ENCODE measurements at places on chromosomes 11 and 22. TPM values are rescaled to one million over a fixed set of nuclear protein-coding genes. Genes with fewer than 3 reads are reported as not detected.

Gene GPR83
- total RNA-seq, result 0.27 TPM

Gene TMA7B
- total RNA-seq, result not detected

Gene POTEH
- not detected for total RNA-seq

Gene CREB3L1
- 3.0 TPM for total RNA-seq

Gene PPP2R1B
- 34.5 TPM for total RNA-seq

Gene DBX1
- not detected for total RNA-seq

Gene FAT3
- total RNA-seq, result 16.0 TPM

Gene SLC22A6
- total RNA-seq, result not detected

DNA sequence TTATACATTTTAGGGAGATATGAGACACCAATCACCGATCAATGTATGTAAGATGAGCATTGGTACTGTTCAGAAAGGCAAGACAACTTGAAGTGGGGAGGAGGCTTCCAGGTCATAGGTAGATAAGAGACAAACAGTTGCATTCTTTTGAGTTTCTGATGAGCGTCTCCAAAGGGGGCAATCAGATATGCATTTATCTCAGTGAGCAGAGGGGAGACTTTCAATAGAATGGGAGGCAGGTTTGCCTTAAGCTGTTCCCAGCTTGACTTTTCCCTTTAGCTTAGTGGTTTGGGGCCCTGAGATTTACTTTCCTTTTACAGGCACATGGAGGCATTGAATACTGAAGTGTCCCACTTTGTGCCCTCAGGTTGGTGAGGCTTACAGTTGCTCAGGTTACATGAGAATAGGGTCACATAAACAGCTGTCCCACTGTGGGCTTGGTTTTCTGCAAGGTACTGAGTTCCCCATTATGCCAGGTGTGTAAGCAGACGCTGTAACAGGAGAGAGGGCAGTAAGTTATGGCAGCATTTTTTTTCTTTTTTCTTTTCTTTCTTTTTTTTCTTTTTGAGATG lies 129.8 kb upstream of the SERPIND1 start:
- DNase-seq, result no peak

DNA sequence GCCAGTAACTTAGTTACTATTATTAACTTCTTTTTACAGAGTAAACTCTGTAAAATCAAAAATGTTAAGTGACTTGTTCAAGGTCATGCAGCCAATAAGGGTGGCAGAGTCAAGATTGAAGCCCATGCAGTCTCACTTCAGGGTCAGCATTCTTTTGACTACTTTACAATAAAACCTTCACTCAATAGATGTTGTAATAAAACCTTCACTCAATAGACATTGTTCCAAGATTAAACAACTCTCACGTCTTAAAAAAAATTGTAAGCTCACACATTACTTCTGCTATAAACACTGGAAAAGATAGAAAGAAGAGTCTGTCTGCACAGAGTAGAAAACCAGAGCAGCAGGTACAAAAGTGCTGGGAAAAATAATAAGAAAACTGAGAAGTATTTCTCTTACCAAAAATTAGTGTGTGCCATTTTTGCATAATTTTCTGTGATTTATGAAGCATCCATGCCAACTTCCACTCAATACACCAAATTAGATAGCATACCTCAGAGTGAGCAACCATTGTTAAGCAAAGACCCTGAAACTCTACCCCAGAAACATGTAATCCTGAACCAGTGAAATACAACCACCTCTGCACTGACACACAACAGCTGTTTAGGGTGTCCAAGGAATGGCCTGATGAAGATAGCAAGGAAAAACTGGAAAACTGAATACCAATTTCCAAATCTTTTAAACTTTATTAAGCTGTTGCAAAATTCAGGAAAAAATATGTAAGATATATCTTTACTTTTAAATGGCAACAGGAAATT lies 4.9 kb upstream of the SOX6 start:
- no peak for DNase-seq

GRCh38 chr11:69912161-69912910 lies 93.1 kb upstream of the FGF3 start:
- DNase-seq, result no peak

DNA sequence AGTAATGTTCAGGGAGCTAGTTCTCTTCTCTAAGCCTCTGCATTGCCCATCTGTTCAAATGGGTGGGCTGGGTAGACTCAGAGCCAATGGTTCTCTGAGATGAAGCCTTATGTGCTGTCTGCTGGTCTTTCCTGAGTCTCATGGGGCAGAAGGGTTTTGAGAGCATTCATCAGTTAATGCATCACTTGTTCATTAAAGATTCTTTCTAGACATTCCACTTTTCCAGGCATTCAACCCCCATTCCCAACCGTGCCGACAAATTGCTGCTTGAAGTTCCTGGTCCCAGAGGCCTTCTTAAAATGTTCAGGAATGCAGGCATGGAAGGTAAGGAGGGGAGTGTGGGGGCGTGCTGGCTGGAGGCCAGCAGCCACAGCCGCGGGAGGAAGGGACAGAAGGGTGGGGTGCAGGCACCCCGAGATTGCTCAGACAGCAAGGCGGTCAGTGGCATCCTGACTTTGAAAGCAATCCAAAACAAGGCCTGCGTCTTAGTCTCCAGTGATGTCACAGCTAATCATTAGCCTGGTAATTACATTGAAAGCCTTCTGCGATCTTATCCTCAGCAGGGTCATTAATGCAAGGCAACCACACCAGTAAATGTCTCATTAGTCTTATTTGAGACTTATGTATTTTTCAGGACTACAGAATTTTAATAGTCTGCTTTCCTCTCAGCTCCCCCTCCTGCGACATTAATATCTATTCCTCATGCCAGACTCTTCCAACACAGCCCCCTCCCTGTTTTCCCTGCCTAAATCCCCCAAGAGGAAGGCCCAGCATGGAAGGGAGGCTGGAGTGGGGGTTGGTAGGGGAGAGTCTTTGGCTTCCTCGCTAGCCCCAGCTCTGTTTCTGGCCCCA lies 328.8 kb downstream of the MIAT start:
- no peak for DNase-seq

DNA sequence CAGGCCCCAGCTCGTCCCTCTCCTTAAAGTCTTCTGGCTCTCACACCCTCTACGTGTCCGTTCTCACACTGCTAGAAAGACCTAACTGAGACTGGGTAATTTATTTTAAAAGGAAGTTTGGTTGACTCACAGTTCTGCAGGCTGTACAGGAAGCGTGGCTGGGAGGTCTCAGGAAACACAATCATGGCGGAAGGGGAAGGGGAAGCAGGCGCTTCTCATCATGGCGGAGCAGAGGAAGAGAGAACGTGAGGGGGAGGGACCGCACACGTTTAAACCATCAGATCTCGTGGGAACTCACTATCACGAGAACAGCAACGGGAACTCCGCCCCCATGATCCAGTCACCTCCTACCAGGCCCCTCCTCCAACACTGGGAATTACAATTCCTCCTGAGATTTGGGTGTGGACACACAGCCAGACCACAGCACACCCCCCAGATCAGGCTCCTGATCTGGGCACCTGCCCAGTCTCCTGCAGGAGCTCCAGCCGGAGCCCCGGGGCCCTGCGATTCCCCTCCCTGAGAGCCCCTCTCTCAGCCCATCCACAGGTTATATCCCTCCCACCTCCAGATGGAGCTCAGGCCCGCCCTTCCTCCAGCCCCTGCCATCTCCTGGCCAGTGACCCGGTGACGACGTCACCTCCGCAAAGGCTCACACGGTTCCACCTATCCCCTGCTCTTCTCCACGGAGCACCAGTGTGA lies 170.2 kb downstream of the BRD1 start:
- DNase-seq, result no peak

DNA sequence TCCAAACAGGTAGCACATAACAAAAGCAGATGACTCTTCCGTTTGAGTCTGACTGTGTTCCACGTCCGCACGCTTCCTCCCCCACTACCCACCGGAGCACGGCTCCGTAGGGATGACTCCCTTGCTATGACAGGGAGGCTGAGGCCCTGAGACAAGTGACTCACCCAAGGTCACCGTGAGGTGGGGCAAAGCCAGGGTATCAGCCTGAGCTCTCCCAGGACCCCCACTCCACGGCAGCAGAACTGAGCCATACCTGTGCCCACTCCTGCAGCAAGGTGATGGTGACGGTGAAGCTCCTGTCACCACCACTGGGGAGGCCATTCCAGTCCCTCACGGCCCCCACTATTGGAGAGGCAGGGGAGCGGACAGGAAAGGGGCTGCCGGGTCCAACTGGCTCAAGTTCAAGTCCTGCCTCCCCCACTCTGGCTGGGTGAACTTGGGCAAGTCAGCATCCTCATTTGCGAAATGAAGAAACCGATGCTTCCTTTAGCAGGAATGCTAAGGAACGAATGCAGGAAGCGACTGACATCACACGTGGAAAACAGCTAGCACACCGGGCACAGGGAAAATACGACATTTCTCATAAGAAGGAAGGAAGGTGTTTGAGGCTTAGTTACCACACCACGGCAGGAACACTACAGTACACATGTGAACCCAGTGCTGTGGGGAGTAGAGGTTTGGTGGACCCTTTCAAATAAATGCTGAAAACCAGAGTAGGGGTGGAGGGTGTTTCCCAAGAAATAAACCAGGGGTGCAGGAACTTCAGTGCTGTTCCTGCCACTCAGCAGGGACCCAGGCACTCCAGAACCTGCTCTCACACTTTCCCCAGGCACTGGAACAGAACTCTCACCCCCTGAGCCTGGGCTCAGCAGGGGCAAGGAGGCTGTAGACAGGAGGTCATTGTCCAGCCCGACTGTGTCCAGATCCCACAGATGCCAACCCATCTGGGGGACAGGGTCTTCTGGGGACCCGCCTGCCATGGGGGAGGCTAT lies 32.4 kb upstream of the CBX7 start:
- no peak for DNase-seq

DNA sequence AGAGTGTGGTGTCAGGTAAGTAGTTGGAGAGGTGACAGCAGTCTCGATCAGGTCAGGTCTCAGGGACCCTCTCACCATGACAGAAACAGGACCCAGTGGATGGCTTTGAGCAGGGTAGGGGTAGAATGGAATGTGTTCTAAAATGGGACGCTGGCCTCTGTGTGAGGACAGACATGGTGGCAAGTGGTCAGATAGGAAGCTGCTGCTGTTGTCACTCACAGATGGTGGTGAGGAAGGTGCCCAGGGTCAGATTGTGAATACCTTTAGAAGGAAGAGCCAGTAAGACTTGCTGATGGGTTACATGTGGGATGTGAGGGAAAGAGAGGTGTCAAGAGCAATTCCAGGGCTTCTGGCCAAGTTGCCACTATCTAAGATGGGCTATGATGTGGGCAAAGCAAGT lies 596.3 kb downstream of the NTM start:
- no peak for DNase-seq

DNA sequence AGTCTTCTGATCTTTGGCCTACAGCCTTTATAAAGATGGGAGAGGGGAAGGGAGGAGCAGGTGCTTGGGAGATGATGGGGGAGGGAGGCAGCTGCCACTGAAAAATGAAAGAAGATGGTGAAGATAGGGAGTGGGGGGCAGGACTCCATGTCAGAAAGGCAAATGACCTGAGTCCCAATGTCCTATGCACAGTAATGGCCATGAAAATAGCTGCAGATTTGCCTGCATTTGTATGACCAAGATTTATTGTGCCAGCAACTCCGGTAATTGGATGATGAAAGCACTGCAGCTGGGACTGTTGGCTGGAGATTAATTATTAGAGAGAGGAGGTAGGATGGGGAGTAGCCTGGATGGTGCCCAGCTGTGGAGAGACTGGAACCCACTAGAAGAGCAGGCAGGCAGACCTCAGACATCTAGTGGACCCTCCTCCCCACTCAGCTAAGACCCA lies 36.1 kb downstream of the NEU3 start:
- no peak for DNase-seq

GRCh38 chr11:94648789-94649188 lies 81.6 kb downstream of the PIWIL4 start:
- DNase-seq, result no peak

- DNase-seq, result peak; percentile 99
Observed at GRCh38 chr11:65487467-65488272, 11.2 kb upstream of the MALAT1 start.

DNA sequence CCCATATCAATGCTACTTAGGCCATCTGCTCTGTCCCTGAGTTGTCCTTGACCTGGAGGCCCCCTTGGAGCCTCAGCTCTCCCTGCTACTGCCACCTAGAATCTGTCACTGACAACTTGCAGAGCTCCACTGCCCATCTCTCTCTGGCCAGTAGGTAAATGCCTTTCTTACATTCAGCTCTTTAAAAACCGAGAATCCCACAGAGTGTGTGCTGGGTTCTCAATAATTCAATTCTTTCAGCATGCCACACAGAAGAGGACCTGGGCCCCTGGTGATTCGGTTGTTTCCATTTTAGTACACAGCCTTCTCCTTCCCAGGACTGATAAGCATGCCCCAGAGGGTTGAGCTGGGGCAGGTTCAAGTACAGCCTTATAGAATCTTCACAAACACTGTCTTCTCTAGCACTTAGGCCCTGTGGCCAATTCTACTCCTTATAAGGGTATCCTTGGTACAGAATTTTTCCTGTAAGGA lies 22.0 kb upstream of the IPO7 start:
- DNase-seq, result no peak

DNA sequence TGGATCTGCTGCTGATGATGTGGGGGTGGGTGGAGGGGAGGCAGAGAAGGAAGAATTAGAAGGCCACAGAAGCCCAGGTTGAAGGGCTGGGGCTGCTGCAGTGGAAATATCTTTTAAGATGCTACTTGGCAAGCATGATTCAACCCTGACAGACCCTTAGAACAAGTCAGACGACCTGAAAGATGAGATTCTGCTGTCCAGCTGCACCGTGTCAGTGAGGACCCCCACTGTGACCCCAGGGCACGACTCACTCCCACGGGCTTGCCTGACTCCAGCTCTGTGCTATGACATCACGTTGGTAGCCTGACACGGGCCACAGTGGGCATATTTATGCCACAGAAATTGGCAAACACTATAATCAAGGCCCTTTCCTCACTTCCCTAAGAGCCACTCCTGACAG lies 36.0 kb downstream of the LRFN4 start:
- no peak for DNase-seq

GRCh38 chr11:62804310-62805075 lies 747 bp downstream of the NXF1 start:
- no peak for DNase-seq

DNA sequence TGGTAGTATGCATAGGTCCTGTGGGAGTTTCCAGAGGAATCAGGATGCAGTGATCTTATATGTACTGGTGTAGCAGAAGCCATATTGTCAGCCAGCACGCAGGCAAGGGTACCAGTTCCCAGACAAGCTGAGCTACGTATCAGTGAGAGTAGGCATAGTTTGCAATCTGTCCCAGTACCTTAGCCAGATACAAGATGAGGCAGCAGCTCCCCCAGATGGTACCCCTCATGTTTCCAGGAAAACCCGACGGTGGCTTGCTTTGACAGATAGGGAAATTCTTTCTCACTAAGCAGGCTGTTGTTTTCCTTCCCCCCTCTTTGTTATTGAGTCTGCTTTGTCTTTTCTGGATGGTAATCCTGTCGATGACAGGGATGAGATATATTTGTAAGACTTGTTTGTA lies 109.7 kb upstream of the RRM1 start:
- no peak for DNase-seq

Data from thoracic aorta (tissue), 2 donors.